CD4-positive, CD25-positive, alpha-beta regulatory T cell (primary cell): ENCODE measurements at places on chromosomes 1 and 21. TPM values are rescaled to one million over a fixed set of nuclear protein-coding genes. Genes with fewer than 3 reads are reported as not detected.

USP1 gene
- polyA plus RNA-seq = 37.1 TPM

ADSS2 gene
- 29.0 TPM for polyA plus RNA-seq

DNA sequence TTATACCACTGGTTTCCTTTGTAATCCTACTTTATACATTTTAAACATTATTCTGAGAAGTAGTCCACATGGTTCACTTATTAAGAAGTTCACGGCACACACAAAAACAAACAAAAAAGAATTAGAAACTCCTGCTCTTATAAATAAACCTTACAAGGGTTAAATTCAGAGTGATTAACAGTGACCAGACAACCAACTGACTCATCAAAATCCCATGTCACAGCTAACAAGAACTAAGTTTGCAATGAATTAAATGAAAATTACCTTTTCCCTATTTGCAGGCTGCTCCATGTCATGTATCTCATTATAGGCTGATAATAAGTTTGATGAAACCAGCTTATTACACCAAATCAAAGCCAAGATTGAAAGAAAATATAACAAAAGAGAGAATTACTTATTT lies 77.5 kb downstream of the PUM1 start:
- DNase-seq = no peak

- no peak for DNase-seq
Measured at GRCh38 chr1:31773861-31774260, 9.7 kb upstream of the ADGRB2 start.

DNA sequence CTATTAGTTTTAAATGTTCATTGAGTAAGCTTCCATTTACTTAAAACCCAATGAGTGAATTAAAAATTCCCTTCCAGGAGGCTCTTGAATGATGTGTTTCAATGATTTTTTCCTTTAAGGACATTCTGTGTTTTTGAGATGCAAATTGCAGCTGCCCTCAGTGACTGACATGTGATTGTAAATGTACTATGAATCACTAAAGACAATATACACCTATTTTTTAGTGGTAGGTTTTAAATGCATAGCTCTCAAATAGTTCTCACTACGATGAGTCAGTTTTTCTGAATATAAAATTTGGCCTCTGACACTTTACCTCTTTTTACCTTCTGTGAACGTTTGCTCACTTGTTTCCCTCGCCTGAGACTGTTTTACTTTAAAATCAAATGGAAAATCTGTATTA lies 204.7 kb downstream of the BARHL2 start:
- DNase-seq = no peak

DNA sequence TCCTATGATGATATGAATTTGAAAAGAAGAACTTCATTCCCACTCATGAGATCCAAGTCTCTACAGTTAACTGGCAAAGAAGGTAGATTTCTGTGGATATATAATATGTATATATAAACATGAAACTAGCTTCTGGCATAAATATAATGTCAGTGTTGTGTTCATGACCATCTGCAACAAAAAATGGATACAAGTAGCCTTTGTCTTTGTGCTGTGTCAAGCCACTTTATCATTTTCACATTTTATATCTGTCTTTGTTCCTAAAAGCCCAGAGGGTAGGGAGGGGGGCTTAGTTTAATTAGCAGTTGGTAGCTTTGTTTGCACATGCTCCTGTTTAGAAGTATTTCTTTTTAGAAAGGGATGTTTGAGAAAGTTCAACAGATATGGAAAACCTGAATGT lies 56.2 kb upstream of the FASLG start:
- DNase-seq = no peak

DNA sequence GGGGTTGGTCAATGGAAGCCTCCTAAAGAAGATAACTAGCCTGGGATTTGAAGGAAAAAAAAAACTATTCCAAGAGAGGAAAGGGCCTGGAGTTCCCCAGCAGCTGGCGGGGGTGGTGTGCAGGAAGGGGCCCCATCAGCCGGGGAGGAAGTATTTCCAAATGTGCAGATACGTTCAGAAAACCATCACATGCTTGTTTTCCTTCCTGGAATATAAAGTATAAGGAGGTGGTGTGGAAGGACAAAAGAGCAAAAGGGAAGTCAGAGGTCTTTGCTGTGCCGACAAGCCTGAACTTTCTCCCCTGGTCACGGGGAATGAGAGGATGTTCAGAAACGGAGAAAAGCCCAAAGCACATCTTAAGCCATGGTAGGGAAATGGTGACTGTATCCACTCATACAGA lies 72.0 kb upstream of the BACE2 start:
- DNase-seq = no peak
